Activated naive CD4-positive, alpha-beta T cell treated with anti-CD3 and anti-CD28 coated beads, Interleukin-2, amount 50 U/mL, for 16 hours (primary cell): ENCODE measurements at places on chromosomes 13 and 19.

DNA sequence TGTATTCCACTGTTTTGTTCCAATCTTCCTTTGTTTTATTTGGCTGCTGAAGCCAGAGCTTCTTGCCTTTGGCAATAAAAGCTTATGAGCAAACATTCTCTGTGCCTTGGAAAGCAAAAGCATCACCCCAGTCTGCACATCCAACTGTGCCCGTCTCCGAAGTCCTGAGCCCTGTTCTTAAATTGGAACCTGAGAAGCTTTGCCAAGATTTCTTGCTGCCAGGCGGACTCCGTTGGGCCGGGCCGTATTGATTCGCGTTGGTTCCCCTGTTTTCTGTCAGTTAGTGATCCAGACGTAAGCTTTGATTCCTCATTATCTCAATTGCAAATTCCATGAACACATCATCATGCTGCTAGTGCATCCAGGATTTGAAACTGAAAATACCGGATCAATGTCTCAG is 793.0 kb downstream of the OLFM4 start:
- no peak for DNase-seq

DNA sequence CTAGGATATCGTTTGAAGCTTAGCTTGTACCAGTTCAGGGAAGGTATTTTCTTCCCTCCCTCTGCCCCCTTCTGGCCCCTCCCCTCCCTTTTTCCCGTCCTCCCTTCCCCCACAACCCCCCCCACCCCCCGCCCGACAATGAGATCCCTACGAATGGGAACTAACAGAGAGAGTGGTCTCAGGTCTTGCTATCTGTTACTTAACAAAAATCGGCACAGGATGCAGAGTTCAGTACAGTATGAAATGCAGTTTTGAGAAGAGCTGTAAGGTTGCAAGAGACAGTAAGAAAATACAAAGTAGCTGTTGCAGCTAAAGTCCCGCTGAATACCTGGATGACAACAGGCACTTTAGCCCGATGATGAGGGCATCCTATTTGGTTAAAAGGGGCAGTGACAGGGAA is 3.1 kb upstream of the DACH1 start:
- no peak for DNase-seq

- DNase-seq, result no peak
Observed at GRCh38 chr19:17860331-17860992, 752 bp downstream of the RPL18A start.

DNA sequence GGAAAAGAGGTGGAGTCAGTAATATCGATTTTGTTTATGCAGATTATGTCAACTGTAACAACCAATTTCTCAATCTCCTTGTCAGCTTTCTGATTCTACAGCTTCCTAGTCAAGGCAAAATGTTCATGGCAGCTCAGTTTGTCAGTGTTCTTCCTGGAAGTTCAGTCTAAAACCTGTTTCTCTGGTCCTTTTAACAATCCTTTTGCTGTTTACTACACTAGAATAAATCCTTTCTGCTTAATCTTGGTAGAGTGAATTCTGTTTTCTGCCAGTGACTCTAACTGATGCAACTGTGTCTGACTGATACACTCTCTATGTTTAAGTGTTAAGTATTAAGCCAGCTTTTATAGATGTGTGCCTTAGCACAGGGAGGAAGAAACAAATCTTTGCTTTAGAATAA is 516.9 kb upstream of the KLF12 start:
- DNase-seq, result no peak
